ENCODE measurements at places on chromosomes 3 and 15. TPM values are rescaled to one million over a fixed set of nuclear protein-coding genes. Genes with fewer than 3 reads are reported as not detected.

GRCh38 chr15:89740137-89740536 lies 10.9 kb downstream of the MESP1 start:
- no peak overlapping the region for H3K27ac ChIP-seq
- H3K27me3 ChIP-seq = peaks cover 5% of the 10 kb centered on the region
- no peaks in the 10 kb centered on the region for H3K36me3 ChIP-seq
- H3K4me3 ChIP-seq = no peak overlapping the region

DNA sequence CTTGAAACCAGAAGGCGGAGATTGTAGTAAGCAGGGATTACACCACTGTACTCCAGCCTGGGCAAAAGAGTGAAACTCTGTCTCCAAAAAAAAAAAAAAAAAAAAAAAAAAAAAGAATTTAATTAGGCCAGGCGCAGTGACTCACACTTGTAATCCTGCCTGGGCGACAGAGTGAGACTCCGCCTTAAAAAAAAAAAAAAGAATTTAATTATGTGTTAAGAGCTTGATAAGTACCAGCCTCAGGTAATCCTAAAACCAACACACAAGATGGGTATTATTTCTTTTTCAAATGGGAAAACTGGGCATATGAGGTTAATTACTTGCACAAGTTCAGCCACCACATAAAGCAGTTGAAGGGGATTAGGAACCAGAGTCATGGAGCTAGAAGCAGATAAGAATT lies 49.0 kb downstream of the PBRM1 start:
- DNase-seq = no peak
- H3K36me3 ChIP-seq = peaks cover 36% of the 10 kb centered on the region
- H3K27me3 ChIP-seq = no peaks in the 10 kb centered on the region

- H3K27ac ChIP-seq = no peak overlapping the region
- DNase-seq = no peak
- H3K4me1 ChIP-seq = no peaks in the 10 kb centered on the region
These were observed 145.6 kb downstream of the LSAMP start for GRCh38 chr3:116299646-116300081.

GRCh38 chr3:196428041-196428440 lies 4.2 kb downstream of the UBXN7 start:
- H3K4me1 ChIP-seq = peaks cover 29% of the 10 kb centered on the region
- peaks cover 14% of the 10 kb centered on the region for H3K36me3 ChIP-seq
- no peaks in the 10 kb centered on the region for H3K27me3 ChIP-seq
- DNase-seq = no peak

DNA sequence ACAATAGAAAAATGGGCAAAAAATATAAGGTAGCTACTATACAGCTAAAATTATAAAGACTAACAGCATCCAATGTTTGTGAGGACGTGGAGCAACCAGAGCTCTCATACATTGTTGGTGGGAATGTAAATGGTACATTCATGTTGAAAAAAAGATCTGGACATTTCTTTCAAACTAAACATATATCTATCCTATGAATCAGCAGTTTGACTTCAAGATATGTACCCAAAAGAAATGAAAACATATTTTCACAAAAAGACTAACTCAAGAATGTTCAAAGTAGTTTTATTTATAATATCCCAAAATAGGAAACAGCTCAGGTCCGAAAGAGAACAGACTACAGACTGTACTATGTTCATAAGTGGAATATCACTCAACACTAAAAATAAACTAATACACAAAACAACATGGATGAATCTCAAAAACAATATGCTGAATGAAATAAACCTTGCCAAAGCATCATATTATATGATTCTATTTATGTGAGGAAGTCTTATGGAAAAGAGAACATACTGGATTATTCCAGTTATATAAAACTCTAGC lies 8.8 kb upstream of the TTBK2 start:
- H3K36me3 ChIP-seq = no peaks in the 10 kb centered on the region
- no peak overlapping the region for H3K27ac ChIP-seq
- H3K4me3 ChIP-seq = no peak overlapping the region
- H3K4me1 ChIP-seq = no peaks in the 10 kb centered on the region
- no peak for DNase-seq

DNA sequence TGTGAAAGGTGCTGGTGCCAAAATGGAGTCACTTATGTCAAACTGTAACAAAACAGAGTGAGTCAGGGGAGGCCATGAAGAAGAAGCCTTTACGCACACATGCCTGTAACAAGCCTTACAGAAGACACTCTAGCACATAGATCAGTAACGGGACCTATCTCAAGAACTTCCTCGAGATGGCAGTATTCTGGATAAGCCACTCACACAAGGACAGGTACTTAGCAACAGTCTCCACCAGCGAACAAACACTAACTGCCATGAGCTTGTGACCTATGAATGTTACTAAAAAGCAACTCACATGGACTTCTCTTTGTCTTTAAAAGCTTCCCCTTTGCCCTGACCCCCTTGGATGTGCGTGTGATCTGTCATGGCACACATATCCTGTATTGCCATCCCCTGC lies 235.1 kb downstream of the CD47 start:
- DNase-seq = no peak
- H3K4me1 ChIP-seq = no peaks in the 10 kb centered on the region
- no peak overlapping the region for H3K4me3 ChIP-seq
- H3K27me3 ChIP-seq = peaks cover 1% of the 10 kb centered on the region
- no peak overlapping the region for H3K27ac ChIP-seq
- H3K36me3 ChIP-seq = no peaks in the 10 kb centered on the region

- no peak overlapping the region for H3K27ac ChIP-seq
- no peaks in the 10 kb centered on the region for H3K27me3 ChIP-seq
- DNase-seq = no peak
- H3K36me3 ChIP-seq = no peaks in the 10 kb centered on the region
These were observed 501.0 kb downstream of the IGSF11 start for GRCh38 chr3:118533676-118534075.

DNA sequence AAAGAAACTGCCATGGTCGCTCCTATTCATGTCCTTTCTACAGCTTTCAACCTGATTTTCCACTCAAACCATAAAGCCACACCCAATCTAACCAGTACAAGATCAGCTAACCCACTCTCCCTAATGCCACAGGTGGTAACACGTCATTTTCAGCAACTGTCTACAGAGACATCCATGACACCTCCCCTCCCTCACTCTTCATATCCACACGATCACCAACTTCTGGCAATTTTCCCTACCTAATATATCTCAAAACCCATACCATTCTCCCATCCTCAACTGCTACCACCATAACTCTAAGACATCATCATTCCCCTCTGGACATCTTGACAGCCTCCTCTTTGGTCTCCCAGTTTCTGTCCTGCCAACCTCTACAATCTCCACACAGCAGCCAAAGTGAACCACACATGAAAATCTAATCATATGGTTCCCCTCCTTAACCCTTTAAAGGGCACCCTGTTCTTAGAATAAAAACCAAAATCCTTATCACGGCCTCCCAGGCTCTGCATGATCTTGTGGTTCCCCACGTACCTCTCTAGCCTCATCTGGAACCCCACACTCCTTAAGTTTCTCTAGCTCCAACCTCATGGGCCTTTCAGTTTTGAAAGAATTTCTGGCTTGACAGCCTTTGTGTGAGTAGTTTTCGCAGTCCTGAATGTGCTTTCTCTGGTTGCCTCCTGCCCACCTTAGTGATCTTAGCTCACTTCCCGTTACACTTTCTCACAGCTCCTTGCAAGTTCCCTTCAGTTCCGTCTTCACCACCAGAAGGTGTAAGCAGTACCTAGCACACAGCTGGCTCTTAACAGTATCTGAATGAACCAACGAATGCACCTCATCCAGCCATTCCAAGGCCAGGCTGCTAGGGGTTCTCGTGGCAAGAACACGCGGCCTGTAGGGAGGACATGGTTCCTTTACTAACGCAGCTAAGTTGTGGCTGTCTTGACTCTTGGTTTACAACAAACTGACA lies 33.4 kb downstream of the SPINK8 start:
- peak; percentile 55 for DNase-seq
- H3K36me3 ChIP-seq = peaks cover 44% of the 10 kb centered on the region
- H3K27ac ChIP-seq = peak overlapping the region; percentile 98
- peaks cover 27% of the 10 kb centered on the region for H3K4me1 ChIP-seq
- H3K27me3 ChIP-seq = no peaks in the 10 kb centered on the region
- peak overlapping the region; percentile 92 for H3K4me3 ChIP-seq

Gene STXBP5L
- not detected for total RNA-seq

Gene SLC12A1
- not detected for total RNA-seq

Gene RBPMS2
- total RNA-seq = not detected

Gene MORC1
- not detected for total RNA-seq

Gene GOLGA6L4
- total RNA-seq = 1.8 TPM
